Activated CD4-positive, alpha-beta memory T cell treated with anti-CD3 and anti-CD28 coated beads, Interleukin-2, amount 10 ng/mL, durations not matched to agents 7 days and 5 days (primary cell): ENCODE measurements at places on chromosomes 3 and 15.

DNA sequence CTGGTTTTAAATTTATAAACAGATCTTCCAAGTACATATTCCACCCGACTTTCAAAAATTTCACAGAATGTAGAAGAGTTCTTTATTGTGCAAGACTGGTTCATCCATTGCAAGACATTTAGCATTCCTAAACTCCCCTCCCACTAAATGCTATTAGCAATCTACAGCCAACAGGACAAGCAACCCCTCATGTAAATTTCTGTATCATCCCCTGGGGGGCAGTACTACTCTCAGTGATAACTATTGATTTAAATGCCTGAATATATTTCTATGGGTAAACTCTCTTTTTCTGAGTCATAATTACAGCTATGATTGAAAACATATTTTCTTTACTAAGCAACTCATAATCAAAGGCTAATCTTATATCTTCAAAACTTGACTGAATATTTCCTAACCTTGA is 10.7 kb upstream of the SLC15A2 start:
- DNase-seq, result no peak

GRCh38 chr3:196412704-196413103 is 19.5 kb downstream of the UBXN7 start:
- DNase-seq, result no peak

DNA sequence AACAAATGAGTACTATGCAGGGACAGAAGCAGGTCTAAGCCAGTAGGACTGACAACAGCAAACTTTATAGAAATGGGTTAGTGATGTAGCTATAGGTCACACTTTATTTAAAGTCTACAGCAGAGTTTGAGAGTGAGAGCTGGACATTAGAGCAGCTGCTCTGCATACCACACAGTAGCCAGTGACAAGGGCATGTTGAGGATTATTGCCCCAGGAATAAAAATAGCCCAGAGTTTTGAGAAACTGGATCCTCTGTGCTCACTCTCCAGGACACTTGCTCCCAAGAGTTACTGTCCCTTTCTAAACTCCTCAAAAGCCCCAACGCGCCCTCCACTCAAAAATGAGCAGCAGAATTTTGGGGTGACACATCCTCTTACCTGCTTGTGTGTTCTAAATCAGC is 21.1 kb downstream of the LRTM1 start:
- DNase-seq, result no peak

GRCh38 chr15:58598829-58599210 is 150.7 kb downstream of the ADAM10 start:
- DNase-seq, result no peak

DNA sequence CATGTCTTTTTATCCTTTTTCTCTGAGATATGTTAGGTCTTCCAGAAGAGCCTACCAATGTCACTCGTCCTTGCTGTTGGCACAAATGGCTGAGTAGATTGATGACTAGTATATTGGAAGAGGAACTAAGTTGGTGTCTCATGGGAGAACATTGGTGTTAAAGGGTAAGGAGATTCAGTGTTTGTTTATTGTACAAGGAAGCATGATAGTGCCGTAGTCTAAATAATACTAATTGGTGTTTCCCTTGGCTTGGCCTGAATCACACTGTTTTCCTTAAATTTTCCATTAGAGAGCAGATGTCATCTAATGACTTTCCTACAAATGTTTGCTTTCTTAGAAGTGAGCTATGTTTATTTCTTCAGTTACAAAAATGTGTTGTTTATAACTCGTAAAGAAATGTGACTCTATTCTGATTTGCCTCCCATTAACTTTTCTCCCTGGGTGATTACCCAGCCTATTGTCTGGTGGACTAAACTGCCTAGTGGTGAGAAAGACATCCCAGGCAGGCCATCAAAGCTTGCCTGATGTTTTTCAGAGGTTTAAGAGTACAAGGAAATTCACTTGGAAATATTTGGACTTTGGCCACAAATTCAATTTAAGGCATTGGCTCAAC is 28.7 kb downstream of the ADAMTSL3 start:
- no peak for DNase-seq

DNA sequence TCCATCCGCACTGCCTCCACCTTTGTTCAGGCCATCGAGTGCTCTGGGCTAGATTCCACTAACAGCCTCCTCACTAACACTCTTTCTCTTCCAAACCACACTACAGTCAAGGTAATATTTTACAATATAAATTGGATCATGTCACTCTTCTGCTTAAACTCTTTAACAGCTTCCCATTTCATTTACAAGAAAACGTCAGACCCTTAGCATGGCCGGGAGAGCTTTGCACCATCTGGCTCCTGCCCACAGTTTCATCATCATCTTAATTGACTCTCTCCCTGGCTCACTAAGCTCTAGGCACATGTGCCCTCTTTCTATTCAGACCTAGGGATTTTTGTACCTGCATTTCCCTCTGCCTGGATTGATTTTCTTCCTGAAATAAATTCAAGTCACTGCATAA is 354.7 kb downstream of the FGF12 start:
- no peak for DNase-seq

GRCh38 chr3:134704556-134704955 is 53.7 kb upstream of the KY start:
- no peak for DNase-seq

DNA sequence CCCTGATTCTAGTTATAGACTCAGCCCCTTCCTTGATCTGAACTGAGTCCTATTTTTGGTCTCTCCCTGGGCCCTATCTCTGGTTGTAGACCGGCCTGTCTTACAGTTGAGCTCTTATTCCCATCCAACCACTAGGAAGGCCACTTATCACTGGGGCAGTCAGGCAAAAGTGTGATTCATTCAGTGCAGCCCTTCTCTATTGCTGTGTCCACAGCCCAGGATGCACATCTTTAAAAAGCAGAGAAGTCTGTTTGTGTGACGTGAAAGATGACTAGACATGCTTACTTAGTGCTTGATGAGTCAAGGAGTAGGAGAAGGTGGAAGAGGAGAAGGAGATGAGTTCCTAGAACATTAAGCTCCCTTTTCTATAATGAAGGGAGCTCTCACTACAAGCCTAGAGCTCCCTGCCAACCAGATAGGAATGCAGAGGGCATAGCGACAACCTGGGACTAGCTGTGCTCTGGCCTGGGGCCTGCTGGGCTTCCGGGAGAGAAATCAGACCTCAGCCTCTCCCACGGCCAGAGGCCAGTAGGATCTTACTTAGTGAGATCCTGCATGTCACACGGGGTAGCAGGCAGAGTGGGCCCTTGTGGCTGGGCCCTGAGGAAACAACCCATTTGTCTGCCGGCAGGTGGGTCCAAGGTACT is 25.7 kb downstream of the INSYN1 start:
- no peak for DNase-seq

DNA sequence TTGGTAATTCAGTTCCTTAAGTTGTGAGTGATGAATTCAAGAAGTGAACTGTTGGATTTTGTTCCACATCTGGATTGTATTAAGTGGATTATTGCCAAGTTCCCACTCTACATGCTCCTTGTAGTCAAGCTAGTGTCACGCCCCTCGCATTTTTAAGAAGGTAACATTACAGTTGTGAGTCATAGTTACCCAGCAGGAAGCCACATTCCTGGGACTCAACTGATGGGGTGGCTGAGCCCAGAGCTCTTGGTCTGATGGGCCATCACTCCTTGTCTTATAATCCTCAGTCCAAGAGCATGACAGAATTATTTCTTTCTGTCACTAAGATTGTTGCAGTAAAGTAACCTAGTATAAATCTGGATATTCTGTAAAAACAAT is 102.7 kb downstream of the PTPRG start:
- no peak for DNase-seq

- no peak for DNase-seq
Observed at GRCh38 chr3:143559296-143559695, 289.0 kb downstream of the SLC9A9 start.

DNA sequence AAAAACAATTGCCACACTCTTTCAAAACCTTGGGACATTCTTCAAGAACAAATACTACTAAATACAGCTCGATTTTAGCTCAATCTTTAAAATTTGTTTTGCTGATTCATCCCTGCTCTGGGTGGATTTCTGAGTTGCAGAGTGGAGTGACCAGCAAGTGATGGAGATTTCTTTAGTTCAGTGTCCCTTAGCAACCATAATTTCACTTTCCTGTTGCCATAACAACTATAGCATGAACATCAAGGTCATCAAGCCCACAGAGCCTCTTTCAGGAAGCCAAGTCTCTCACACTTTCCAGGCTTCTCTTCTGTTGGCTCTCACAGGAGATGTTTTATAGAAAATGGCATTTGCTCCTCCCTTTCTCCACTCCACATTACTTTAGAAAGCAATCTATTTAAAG is 597.2 kb upstream of the ADAMTS9 start:
- no peak for DNase-seq

DNA sequence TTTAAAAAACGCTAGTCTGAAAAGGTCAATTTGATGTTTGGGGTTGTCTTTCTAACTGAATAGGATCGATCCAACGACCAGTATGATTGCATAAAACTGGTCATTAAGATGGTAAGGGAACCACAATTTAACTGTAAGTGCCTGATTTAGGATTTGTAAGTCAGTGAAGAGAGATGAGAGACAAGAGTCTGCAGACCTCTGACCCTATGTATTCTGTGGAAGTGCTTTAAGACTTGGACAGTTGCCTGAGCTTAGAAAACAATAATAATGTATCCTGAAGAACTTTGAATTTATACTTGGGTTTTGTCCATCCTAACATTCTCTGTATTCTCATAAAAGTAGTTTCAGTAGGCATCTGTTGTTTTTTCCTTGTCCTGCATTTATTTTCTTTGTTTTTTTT is 221.4 kb upstream of the SUCLG2 start:
- no peak for DNase-seq

DNA sequence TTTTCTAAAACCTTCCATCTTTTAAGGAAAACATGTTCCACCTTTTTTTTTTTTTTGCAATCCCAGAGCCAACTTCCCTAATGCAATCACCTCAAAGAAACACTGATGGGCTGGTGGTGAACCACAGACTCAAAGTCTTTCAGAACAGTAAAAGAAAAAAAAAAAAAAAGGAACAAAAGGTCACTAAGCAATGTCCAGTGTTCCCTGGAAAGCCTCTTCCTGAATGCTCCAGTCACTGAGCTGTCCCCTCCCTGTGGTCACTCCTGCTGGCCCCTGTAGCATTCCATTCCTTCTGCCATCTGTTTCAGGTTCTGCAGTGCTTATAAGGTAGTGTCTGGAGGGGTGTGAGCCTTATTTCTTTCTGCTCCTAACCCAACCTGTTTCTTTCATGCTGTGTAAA is 53.3 kb downstream of the AAGAB start:
- DNase-seq, result no peak

GRCh38 chr15:83947156-83947555 is 288.4 kb upstream of the GOLGA6L4 start:
- no peak for DNase-seq

- no peak for DNase-seq
Observed at GRCh38 chr15:67501836-67502461, 19.0 kb upstream of the C15orf61 start.

DNA sequence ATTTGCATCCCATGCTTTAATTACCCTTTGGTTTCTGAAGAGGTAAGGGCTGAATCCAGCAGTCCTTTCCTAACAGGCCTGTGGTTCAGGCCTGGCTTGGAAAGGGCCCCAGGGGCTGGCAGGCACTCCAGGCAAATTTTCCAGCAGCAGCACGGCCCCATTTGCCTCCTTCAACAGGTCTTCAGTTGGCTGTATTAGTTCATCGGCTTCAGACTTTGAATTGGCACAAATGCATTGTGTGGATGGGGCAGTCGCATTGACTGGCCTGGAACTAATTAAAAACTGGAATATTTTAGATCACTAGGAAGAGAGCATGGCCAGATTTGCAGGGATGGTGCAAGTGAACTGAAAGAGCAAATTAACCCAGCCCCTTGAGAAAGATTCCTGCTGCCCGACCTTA is 207.8 kb upstream of the MCTP2 start:
- no peak for DNase-seq

DNA sequence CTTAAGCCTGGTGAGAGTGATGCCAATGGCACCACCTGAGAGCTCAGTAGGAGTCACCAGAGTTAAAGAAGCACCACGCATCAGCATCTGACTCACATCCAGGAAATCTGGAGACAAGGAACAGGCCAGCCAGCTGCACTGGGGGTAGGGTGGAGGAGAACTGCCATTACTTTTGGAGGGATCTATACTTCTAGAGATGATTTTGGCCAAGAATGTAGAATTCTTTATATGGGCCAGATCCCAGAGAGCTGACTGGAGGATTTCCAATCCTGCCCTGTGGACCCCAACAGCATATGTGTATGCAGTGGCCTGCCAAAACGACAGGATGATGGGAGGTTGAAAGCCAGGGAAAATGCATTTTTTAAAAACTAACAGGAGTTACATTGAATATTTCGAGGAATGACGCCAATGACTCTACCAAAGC is 29.8 kb downstream of the CCR3 start:
- DNase-seq, result no peak

GRCh38 chr3:172203522-172204258 is 164.3 kb downstream of the FNDC3B start:
- no peak for DNase-seq

- peak; percentile 17 for DNase-seq
Observed at GRCh38 chr15:81038975-81039607, 38.4 kb downstream of the TLNRD1 start.

DNA sequence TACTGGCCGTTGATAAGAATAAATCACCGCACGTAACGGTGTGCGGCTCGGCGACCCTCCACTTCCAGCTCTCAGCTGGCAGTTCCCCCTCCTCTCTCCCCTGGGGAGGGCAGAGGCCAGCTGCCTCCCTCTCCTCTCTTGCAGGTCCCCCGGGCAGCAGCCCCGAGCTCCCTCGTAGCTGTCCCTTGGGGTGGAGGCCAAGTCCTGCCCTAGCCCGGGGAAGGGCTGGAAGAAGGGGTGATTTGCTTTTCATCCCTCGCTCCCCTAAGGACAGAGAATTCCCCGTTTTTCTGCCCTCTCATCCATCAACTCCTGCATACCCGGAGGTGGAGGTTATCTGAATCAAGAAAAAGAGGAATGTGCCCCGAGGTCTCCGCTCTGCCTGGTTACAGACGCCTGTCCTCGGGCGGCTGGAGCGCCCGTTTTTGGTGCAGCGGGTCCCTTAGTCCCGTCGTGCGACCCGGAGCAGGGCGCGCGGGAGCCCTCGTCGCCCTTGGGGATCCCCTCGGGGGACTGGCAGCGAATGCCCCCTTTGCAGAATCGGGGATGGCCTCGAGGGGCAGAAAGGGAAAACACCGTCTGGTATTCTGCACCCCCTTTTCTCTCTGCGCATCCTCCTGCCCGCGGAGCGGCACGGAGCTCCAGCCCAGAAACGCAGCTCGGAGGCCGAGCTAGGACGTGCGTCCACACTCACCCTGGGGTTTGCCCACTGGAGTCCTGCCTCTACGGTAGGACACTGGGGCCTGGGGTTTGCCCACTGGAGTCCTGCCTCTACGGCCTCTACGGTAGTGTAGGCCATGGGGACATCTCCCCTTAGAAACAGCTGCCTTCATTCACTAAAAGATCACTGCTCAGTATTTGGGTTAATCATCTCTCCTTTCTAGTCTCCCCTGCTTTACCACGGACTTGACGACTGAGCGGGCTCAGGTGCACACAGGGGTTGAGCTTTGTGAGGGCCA is 2.2 kb downstream of the PTPRG start:
- DNase-seq, result no peak

- no peak for DNase-seq
Observed at GRCh38 chr3:68817243-68817642, 115.1 kb downstream of the TAFA4 start.

- DNase-seq, result no peak
Observed at GRCh38 chr3:52226229-52226817, 878 bp upstream of the TLR9 start.
